ENCODE measurements at places on chromosomes 5 and 9.

GRCh38 chr5:10122076-10122726, 127.5 kb downstream of the ATPSCKMT start:
- no peak for DNase-seq

GRCh38 chr5:180095545-180095944, 24.0 kb upstream of the RNF130 start:
- DNase-seq, result no peak

- DNase-seq, result no peak
Observed at GRCh38 chr9:98867429-98868168, 60.1 kb downstream of the GALNT12 start.

DNA sequence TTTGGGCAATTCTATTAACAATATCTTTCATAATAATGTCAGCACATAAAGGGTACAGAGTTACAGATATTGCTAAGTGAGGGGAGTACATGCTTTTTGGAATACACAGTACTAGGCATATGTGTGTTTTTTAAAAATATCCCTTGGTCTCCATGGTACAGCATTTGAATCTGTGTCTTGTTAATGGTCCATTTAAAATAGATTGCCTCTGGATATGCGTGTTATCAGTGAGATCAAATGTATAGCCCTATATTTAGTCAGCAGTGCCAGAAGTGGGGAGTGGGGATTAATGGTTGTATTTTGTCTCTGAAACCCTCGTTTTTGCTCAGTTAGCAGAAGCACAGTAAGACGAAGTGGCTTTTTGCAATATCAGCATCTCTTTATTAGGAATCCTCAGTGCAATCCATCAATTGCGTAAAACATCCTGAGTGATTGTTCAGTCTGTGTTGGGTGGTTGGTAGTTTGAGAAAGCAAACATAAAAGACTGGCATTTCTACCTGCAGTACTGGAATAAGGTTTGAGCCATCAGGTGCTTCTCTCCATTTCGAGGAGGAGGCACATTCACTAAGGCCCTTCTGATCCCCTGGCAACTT, 19.0 kb downstream of the SKP2 start:
- no peak for DNase-seq

DNA sequence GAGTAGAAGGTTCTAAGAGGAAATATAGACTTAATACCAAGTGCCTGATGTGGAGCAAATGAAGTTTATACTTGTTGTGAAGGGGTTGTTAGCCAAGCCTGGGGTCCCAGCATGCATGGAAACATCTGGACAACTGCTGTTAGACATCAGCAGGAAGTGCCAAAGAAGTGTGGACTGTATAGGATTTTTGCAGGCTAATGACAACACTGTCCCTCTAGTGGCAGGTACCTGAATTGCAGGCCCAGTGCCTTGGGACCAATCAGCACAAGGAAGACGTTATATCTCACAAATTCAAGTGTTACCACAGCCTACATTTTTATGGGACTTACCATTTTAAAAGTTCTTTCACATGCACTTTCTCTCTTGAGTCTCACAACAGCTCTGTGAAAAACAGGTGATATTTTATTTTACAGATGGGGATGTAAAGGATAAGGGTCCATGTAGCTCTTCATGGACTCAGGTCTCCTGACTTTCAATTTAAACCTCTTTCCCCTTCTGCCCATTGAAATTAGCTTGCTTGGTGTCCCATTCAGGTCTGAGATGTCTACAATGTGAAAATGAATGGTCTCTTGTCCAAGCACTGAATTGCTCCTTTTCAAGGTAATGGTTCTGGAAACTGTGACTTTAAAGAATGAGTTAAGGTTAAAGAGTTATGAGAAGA, 89.0 kb upstream of the MAP1B start:
- DNase-seq, result peak; percentile 42

- DNase-seq, result no peak
Observed at GRCh38 chr5:120657104-120657503, 193.0 kb downstream of the PRR16 start.

GRCh38 chr5:40043916-40044315, 619.1 kb upstream of the DAB2 start:
- DNase-seq, result no peak

- no peak for DNase-seq
Observed at GRCh38 chr5:17898766-17899165, 264.5 kb downstream of the TAF11L14 start.
